Vagina (tissue), 2 donors: ENCODE measurements at places on chromosomes 16 and 17. TPM values are rescaled to one million over a fixed set of nuclear protein-coding genes. Genes with fewer than 3 reads are reported as not detected.

GRCh38 chr16:56848029-56848936 lies 16.7 kb upstream of the SLC12A3 start:
- H3K4me3 ChIP-seq = no peak overlapping the region
- peaks cover 29% of the 10 kb centered on the region for H3K4me1 ChIP-seq
- H3K27ac ChIP-seq = peak overlapping the region; percentile 53
- peaks cover 9% of the 10 kb centered on the region for H3K36me3 ChIP-seq
- H3K27me3 ChIP-seq = no peaks in the 10 kb centered on the region
- DNase-seq = no peak

GRCh38 chr17:73576556-73577098 lies 67.6 kb downstream of the SDK2 start:
- H3K4me3 ChIP-seq = no peak overlapping the region
- H3K36me3 ChIP-seq = no peaks in the 10 kb centered on the region
- H3K27me3 ChIP-seq = no peaks in the 10 kb centered on the region
- H3K4me1 ChIP-seq = no peaks in the 10 kb centered on the region
- no peak overlapping the region for H3K27ac ChIP-seq

- no peak overlapping the region for H3K4me3 ChIP-seq
Observed at GRCh38 chr17:36778448-36778847, 158.8 kb upstream of the LHX1 start.

DNA sequence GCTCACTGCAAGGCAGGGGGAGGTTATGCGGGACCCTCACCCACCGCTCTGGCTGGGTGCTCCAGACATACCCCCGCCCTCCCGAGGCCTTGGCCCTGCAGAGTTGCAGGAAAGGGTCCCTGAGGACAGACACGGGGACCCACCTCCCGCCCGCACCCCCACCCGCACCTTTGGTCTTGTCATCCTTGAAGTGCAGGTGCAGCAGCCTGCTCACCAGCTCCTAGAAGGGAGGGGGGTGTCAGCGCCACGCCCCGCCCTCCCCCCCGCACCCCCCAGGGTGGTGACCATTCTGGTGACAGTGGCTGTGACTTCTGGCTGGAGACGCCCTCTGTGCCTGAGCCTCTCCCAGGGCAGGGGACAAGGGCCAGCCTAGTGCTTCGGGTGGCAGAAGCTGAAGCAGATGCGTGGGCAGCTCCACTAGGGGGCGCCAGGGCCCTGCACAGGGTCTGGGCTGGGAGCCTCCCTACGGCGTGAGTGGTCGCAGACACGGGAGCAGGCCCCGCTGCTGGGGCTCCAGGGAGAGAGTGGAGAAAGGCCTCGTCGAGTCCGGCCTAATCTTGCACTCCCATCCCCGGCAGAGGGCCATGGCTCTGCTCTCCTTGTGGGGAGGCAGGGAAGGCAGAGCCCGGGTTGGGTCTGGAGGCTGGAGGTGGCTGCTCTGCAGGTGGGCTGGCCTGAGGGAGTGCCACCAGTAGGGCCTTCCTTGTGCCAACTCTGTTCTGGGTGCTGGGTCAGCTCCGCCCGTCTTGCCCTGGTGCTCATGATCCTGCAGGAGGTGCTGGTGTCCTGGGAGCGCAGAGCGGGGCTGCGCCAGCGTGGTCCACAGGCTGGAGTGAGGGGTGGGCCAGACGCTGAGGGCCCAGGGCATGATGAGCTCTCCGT lies 2.7 kb downstream of the CENPX start:
- peaks cover 49% of the 10 kb centered on the region for H3K4me1 ChIP-seq
- H3K27me3 ChIP-seq = no peaks in the 10 kb centered on the region
- DNase-seq = no peak
- H3K4me3 ChIP-seq = no peak overlapping the region

DNA sequence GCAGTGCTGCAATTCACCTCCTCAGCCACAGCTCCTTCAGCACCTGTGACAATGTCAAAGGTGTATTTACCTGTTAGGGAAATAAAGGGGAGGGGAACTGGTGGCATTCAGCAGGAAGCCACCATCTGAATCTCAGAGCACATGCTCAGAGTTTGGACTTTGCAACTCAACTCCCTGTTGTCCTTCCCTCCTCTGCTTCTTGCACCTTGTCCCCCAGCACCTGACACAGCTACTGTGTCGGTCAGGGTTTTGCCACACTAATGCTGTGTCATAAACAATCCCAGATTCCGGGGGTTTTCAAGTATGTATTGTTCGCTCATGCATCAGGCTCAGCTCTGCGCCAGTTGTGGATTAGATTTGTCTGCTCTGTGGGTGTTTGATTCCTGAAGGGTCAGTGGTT lies 43.7 kb downstream of the HSBP1 start:
- no peaks in the 10 kb centered on the region for H3K27me3 ChIP-seq
- H3K4me1 ChIP-seq = no peaks in the 10 kb centered on the region
- H3K4me3 ChIP-seq = no peak overlapping the region
- DNase-seq = no peak
- no peak overlapping the region for H3K27ac ChIP-seq
- H3K36me3 ChIP-seq = no peaks in the 10 kb centered on the region

DNA sequence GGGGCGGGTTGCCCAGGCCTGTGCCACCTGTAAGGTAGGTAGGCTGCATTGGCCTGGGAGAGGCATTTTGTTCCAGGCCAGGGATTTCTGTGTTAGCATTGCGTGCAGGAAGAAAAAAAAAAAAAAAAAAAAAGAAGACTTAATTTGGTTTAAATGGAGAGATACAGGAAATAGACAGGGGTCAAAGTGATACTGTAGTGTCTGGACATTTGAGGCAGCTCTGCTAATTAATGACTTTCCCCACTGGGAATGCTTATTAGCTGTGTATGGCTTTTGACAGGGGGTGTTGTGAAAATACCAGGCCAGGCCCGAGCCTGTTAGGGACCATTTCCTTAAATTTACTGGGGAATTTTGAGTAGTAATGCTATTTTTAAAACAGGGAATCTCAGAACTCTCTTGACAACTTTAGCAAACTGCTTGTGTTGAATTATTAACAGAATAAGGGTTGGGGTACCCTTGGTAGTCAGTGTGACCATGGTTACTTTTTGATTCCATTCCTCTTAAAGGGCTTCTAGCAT lies 1.0 kb downstream of the MAP2K4 start:
- no peak for DNase-seq
- no peaks in the 10 kb centered on the region for H3K36me3 ChIP-seq
- H3K27me3 ChIP-seq = no peaks in the 10 kb centered on the region
- peaks cover 39% of the 10 kb centered on the region for H3K4me1 ChIP-seq
- H3K4me3 ChIP-seq = peak overlapping the region; percentile 65
- H3K27ac ChIP-seq = peak overlapping the region; percentile 87

DNA sequence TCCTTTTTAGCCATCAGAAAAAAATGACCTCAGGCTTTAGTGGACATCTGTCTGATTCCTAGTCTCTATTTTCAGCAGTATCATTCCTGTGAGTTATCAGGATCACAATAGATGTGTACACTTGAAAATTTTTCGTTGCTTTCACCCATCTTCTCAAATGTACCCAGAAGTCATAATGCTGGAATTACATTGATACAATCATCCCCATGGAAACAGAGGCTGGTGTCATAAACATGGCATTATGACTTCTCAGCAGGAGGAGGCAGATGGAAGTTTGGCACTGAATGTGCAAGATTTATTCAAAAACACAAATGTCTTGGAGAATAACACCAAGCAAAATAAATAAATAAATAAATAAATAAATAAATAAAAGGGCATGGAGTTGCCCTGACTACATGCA lies 292.5 kb downstream of the PHKB start:
- no peaks in the 10 kb centered on the region for H3K4me1 ChIP-seq
- H3K36me3 ChIP-seq = no peaks in the 10 kb centered on the region
- no peak overlapping the region for H3K4me3 ChIP-seq
- no peak for DNase-seq
- no peaks in the 10 kb centered on the region for H3K27me3 ChIP-seq
- H3K27ac ChIP-seq = no peak overlapping the region

DNA sequence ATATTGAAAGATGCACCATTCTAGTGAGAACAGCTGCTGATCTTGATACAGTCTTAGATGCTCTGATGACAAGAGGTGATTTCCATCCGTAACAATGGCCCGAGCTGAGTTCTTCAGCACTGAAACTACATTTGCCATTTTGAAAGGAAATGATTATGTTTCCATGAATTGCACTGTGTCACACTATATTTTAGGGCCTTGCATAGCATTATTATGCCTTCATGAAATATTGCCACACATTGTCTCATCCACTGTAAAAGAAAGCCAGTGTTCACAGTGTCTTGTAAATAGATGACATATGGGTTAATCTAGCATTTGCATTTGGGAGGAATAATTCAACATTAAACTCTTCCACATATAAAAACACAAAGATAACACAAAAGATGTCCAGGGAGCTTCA lies 438.3 kb upstream of the PSMD7 start:
- no peaks in the 10 kb centered on the region for H3K36me3 ChIP-seq
- no peak overlapping the region for H3K27ac ChIP-seq
- no peak for DNase-seq
- H3K4me1 ChIP-seq = no peaks in the 10 kb centered on the region
- no peaks in the 10 kb centered on the region for H3K27me3 ChIP-seq

DNA sequence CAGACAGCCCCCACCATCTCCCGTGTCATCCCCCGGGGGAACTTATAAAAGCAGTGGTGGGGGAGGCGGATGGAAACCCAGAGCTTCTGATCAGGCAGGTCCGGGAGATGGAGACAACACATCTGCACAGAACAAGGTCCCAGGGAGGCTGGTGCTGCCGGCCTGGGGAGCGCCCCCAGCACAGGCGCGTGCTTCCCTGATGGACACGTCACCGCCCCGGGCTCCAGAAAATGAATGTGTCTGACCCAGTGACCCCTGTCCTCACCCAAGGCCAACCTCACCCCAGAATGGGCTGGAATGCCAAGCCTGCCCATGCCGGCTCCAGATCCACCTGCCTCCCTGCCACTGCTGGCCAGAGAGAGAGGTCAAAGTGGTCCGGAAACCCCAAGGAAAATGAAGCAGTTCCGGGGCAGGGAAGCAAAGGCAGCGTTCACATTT lies 12.5 kb downstream of the SLC7A5 start:
- H3K27me3 ChIP-seq = no peaks in the 10 kb centered on the region
- H3K4me1 ChIP-seq = peaks cover 62% of the 10 kb centered on the region
- H3K4me3 ChIP-seq = no peak overlapping the region
- no peaks in the 10 kb centered on the region for H3K36me3 ChIP-seq
- no peak for DNase-seq
- H3K27ac ChIP-seq = no peak overlapping the region

DNA sequence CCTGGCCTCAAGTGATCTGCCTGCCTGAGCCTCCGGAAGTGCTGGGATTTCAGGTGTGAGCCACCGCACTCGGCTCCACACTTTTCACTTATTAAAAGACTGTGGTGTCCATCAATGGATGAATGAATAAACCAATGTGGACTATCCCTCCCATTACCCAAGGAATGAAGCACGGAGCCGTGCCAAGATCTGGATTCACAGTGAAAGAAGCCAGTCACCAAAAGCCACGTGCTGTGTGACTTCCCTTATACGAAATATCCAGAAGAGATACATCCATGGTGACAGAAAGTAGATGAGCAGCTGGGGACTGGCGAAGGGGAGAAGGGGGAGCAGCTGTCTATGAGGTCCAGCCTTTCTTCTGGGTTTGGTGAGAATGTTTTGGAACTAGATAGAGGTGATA lies 48.2 kb upstream of the STH start:
- DNase-seq = no peak
- H3K36me3 ChIP-seq = no peaks in the 10 kb centered on the region
- no peak overlapping the region for H3K4me3 ChIP-seq
- peaks cover 8% of the 10 kb centered on the region for H3K4me1 ChIP-seq

DNA sequence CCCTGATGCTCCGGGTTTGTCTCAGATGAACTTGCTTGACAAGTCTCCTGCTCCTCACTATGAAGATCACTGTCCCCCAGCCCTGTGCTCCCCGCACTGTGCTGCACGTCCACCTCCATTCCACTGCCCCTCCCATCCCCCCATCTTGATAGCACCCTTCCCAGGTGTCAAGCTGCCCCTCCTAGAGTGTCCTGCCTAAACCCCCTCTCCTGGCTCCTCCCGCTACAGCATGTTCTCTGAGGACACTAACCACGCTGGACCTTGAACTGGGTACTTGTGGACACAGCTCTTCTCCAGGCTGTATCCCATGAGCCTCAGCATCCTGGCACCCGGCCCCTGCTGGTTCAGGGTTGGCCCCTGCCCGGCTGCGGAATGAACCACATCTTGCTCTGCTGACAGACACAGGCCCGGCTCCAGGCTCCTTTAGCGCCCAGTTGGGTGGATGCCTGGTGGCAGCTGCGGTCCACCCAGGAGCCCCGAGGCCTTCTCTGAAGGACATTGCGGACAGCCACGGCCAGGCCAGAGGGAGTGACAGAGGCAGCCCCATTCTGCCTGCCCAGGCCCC lies 18.5 kb downstream of the DEXI start:
- DNase-seq = no peak
- H3K4me3 ChIP-seq = no peak overlapping the region
- peaks cover 21% of the 10 kb centered on the region for H3K4me1 ChIP-seq
- no peak overlapping the region for H3K27ac ChIP-seq
- H3K36me3 ChIP-seq = peaks cover 30% of the 10 kb centered on the region

- no peak for DNase-seq
- H3K27me3 ChIP-seq = no peaks in the 10 kb centered on the region
- no peaks in the 10 kb centered on the region for H3K36me3 ChIP-seq
- H3K4me1 ChIP-seq = no peaks in the 10 kb centered on the region
Observed at GRCh38 chr17:80124351-80124981, 22.5 kb downstream of the EIF4A3 start.

DNA sequence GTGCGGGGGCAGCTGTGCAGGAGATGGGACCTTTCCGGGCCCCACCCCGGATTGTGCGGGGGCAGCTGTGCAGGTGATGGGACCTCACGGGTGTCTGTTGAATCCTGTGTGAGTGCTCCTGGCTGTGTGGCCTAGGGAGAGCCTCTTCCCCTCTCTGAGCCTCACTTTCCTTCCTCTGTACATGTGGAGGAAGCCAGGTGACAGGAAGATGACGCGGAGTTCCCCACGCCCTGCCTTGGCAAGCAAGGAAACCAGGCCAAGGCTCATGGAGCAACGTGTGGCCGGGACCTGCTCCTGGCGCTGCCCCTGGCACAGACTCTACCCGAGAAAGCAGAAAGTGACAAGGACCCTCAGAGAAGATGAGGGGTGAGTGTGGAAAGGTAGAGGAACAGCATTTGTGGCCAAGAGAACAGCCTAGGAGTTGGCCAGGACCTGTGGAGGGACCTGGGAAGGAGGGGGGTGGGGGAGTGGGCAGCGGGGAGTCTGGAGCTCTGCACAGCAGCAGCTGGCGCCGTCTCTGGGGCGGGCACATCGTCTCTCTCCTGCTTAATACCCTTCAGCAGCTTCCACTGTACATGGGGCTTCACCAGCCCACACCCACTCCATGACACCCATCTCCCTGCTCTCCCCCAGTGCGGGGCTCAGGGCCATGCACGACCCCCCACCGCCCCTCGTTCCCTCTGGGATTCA lies 38.4 kb upstream of the PABPN1L start:
- H3K27me3 ChIP-seq = no peaks in the 10 kb centered on the region
- no peak overlapping the region for H3K4me3 ChIP-seq
- no peak for DNase-seq
- no peak overlapping the region for H3K27ac ChIP-seq
- H3K4me1 ChIP-seq = no peaks in the 10 kb centered on the region
- no peaks in the 10 kb centered on the region for H3K36me3 ChIP-seq

The CHRNE gene
- total RNA-seq = 0.98 TPM

The STH gene
- not detected for total RNA-seq

The MT3 gene
- total RNA-seq = 12.8 TPM

The KRT26 gene
- total RNA-seq = not detected

The AATF gene
- total RNA-seq = 21.1 TPM

The NPIPB9 gene
- not detected for total RNA-seq

The FBXW10 gene
- total RNA-seq = 0.25 TPM

The LAT gene
- 4.7 TPM for total RNA-seq

The CDH3 gene
- 35.4 TPM for total RNA-seq

The NUDT16L1 gene
- 28.5 TPM for total RNA-seq

The CMTM2 gene
- not detected for total RNA-seq

The CDRT15L2 gene
- not detected for total RNA-seq

The HASPIN gene
- total RNA-seq = 0.74 TPM
